ENCODE measurements at places on chromosomes 5 and 9. TPM values are rescaled to one million over a fixed set of nuclear protein-coding genes. Genes with fewer than 3 reads are reported as not detected.

GRCh38 chr9:7234144-7234543, 476.4 kb downstream of the KDM4C start:
- no peaks in the 10 kb centered on the region for H3K36me3 ChIP-seq
- H3K27me3 ChIP-seq, result no peaks in the 10 kb centered on the region
- H3K4me3 ChIP-seq, result no peak overlapping the region
- H3K4me1 ChIP-seq, result no peaks in the 10 kb centered on the region
- H3K27ac ChIP-seq, result no peak overlapping the region

DNA sequence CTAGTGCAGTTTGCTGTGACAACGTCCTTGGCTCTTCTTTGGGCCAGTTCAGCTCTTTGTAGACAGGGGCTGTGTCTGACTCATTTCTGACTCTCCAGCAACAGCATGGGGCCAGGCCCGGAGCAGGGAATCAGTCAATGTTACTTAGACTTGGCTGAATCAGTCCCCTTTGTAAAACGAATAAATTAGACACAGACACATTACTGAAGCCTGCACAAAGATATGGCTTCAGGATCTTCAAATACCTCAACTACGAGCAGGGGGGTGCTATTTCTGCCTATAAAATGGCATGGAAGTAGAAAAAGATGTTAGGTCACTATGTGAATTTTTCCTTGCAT, 204.7 kb downstream of the TTLL11 start:
- DNase-seq, result no peak
- H3K4me1 ChIP-seq, result peaks cover 5% of the 10 kb centered on the region
- H3K4me3 ChIP-seq, result no peak overlapping the region
- H3K27ac ChIP-seq, result no peak overlapping the region
- H3K36me3 ChIP-seq, result no peaks in the 10 kb centered on the region
- H3K27me3 ChIP-seq, result no peaks in the 10 kb centered on the region

DNA sequence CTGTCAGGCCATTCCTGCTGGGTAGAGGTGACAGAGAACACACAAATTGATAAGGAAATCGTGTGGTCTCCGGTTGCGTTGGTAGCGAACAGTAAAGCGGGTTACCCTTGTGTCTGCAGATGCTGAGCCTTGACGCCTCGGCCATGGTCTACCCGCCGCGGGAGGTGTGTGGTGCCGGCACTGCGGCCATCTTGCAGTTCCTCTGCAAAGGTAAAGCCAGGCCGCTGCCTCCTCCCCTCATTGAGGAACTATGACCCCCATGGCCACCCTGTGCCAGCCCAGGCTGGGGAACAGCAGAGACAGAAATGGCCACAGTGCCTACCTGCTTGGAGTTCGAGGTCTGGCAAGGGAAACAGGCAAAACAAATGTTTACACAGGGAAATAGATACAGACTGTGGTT, 16.3 kb downstream of the LRSAM1 start:
- no peaks in the 10 kb centered on the region for H3K27me3 ChIP-seq
- H3K27ac ChIP-seq, result no peak overlapping the region
- H3K36me3 ChIP-seq, result peaks cover 55% of the 10 kb centered on the region
- H3K4me3 ChIP-seq, result no peak overlapping the region

DNA sequence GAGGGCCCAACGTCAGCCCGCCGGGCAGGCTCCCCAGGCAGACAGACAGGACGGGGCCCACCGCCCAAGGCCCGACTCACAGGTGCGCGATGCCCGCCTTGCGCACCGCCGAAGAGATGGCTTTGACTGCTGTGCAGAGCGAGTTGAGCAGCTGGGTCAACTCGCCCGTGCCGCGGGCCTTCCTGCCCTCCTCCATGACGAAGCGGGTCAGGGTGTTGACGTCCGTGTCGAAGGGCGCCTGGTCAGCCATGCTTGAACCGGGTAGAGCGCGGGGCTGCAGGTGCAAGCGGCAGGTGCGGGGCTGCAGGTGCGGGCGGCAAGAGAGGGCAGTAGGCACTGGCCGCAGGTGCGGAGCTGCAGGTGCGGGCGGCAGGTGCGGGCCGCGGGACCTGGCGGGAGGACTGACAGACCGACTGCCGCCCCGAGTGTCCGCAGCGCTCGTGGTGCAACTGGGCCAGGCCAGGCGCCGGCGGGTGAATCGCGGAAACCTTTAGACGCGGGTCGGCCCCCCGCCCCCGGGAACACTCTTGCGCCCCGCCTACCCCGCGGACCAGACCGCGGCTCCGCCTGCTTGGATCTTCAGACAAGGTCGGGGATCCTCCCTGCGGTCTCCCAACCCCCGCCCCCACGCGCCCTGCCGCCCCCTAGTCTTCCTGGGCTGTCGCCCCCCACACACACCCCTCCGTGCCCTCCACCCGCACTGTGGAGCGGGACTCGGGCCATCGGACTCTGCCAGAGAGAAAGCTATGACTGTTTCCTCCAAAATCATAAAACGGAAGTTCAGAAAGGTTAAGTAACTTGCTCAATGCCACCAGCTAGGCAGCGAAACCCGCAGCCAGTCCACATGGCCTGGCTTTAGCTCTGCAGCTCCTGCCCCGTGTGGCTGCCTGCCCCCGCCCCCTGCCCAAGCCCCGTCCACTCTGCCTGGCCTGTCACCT, at the start of gene FBP1:
FBP1 (minus strand) TSS at position 458 of the 938 bp plus-strand sequence; CDS start at position 250, 208 bp downstream.
- H3K4me3 ChIP-seq, result peak within 1 kb of the TSS; percentile 70
- no peaks in the 10 kb centered on the region for H3K36me3 ChIP-seq

DNA sequence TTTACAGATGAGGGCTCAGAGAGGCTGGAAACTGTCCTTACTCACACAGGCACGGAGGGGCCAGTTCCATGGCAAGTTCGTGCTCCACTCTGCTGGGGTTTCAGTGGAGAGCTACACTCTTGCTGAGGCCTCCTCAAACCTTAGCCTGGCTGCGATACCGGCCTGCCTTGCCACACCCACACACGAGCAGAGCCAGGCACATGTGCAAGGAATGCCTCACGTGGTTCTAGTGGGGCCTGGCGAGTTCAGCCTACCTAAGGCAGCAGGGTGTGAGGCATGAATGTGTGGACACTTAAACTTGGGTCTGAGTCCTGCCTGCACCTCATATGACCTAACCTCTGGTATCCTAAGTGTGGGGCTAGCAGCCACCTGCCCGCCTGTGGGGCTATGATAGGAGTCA, 21.5 kb upstream of the PRDM12 start:
- H3K27me3 ChIP-seq, result peaks cover 4% of the 10 kb centered on the region
- DNase-seq, result no peak
- H3K27ac ChIP-seq, result no peak overlapping the region
- no peak overlapping the region for H3K4me3 ChIP-seq
- no peaks in the 10 kb centered on the region for H3K36me3 ChIP-seq

The HAVCR2 gene
- 1.8 TPM for total RNA-seq

The FYB1 gene
- 1.2 TPM for total RNA-seq

The SPINK4 gene
- total RNA-seq, result not detected

DNA sequence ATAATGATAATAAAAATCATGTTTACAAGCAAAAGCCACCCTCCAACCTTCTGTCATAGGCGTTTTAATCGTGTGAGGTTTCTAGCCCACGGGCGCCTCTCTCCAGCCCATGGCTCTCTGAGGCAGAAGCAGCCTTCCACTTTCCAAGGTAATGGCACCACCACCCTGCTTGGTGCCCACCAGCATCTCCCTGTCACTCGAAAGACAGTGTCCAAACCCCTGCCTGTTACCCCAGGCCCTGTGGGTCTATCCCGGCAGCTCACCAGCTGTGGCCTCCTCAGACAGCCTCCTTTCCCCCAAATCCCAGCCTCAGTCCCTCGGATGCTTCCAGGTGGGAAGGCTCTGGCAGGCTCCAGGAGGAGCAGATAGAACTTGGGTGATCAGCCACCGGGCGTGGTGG, 123.8 kb upstream of the LPCAT1 start:
- H3K4me1 ChIP-seq, result no peaks in the 10 kb centered on the region
- DNase-seq, result no peak
- H3K27me3 ChIP-seq, result peaks cover 34% of the 10 kb centered on the region
- H3K4me3 ChIP-seq, result no peak overlapping the region
- no peak overlapping the region for H3K27ac ChIP-seq
- H3K36me3 ChIP-seq, result no peaks in the 10 kb centered on the region

DNA sequence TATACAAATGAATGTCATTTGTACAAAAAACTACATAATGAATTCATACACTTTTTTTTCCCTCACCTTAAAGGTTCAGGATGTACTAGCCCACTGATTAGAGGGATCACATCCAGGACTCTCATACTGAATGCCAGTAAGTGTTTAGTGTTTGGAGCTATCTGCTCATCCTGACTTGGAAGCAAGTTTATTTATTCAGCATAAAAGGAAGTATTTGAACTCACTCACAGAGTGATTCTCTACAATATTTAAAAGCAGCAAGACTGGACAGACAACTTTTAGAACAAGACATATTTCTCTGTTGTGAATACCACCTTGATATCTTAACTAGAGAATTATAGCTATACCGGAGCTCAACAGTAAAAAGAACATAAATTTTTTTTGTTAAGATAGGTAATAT, 14.8 kb upstream of the IQGAP2 start:
- no peak overlapping the region for H3K27ac ChIP-seq
- H3K36me3 ChIP-seq, result no peaks in the 10 kb centered on the region
- no peaks in the 10 kb centered on the region for H3K4me1 ChIP-seq
- DNase-seq, result no peak

DNA sequence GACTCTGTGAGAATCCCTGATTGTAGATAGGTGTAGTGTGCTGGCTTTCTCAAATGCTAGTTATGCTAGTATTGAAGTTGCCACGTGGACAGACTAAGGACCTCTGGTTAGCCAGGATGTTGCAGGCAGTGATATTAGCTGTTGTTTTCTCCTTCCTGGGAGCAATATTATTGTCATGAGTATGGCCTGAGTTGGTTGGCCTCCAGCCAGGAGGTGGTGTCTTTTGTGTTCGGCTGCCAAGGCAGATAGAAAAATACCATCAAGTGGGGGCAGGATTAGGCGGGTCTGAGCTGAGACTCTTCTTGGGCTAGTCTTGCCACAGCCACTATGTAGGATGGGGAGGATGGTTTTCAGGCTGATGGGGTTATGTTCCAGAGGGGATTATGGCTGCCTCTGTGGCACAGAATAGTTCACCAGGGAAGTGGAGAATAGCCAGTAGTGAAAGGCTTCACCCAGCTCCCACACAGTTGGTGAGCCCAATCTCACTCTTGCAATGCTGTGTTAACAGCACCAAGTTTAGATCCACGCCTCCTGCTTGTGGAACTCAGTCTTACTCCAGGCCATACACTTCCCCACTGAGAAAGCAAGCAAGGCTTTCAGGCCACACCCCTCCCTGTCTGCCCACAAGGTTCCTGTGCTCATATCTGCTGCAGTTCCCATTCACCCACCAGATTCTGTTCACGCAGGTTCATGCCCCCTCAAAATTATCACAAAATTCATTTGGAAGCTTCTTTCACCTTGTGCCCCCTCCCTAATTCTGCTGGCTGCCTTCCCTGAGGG, 31.2 kb downstream of the GHR start:
- no peak for DNase-seq
- H3K36me3 ChIP-seq, result no peaks in the 10 kb centered on the region
- H3K4me1 ChIP-seq, result peaks cover 43% of the 10 kb centered on the region
- H3K27me3 ChIP-seq, result no peaks in the 10 kb centered on the region
- no peak overlapping the region for H3K4me3 ChIP-seq

The CD14 gene
- 16.2 TPM for total RNA-seq

GRCh38 chr9:36135741-36136271, 727 bp upstream of the GLIPR2 start:
- H3K27ac ChIP-seq, result no peak overlapping the region
- peaks cover 5% of the 10 kb centered on the region for H3K27me3 ChIP-seq
- H3K4me1 ChIP-seq, result peaks cover 7% of the 10 kb centered on the region
- peak overlapping the region; percentile 60 for H3K4me3 ChIP-seq
- no peak for DNase-seq

The CLINT1 gene
- total RNA-seq, result 77.4 TPM

DNA sequence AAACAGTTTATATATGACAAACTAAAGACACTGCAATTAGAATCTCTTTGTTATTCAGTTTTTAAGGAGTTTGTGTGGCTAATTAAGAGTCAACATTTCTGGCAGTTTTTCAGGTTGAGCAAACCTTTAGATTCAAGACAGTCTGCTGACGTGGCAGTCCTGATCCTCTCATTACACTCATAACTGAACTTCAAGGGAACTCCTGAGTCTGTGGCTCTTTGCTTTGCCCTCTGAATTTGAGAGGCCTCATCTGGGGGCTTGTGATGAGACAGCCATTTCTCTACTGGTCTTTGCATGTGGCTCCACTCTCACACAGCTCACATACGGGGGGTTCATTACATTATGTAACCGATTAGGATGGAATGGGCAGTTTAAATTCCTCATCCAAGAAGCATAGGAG, 182.9 kb upstream of the MEF2C start:
- H3K4me3 ChIP-seq, result no peak overlapping the region
- no peaks in the 10 kb centered on the region for H3K27me3 ChIP-seq
- H3K4me1 ChIP-seq, result peaks cover 2% of the 10 kb centered on the region
- H3K36me3 ChIP-seq, result no peaks in the 10 kb centered on the region
- no peak overlapping the region for H3K27ac ChIP-seq

The TAS2R1 gene
- not detected for total RNA-seq

DNA sequence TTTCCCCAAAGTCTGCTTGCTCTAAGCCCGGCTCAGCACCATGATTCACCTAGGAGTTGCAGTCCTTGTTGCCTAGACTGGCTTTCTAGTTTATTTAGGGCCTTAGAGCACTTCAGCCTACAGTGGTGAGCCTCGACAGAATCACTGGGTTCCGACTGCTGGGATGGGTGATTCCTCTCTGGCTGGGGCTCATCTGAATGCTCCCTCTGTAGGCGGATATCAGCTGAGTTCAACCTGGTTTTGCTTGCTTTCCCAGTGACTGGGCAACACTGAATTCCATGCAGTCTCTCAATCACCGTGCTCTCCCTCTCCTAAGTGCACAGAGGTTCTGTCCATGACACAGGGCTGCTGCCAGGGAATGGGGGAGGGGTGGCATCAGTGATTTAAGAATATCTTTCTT, 54.1 kb downstream of the OSMR start:
- H3K27ac ChIP-seq, result no peak overlapping the region
- no peak overlapping the region for H3K4me3 ChIP-seq
- DNase-seq, result no peak

GRCh38 chr9:107976767-107977166, 487.2 kb upstream of the KLF4 start:
- no peaks in the 10 kb centered on the region for H3K36me3 ChIP-seq
- H3K27ac ChIP-seq, result no peak overlapping the region
- no peaks in the 10 kb centered on the region for H3K4me1 ChIP-seq

The MYMK gene
- not detected for total RNA-seq

The UNC5A gene
- not detected for total RNA-seq

The C1QTNF3 gene
- 0.33 TPM for total RNA-seq

- no peak for DNase-seq
- H3K27ac ChIP-seq, result no peak overlapping the region
- no peak overlapping the region for H3K4me3 ChIP-seq
- H3K4me1 ChIP-seq, result no peaks in the 10 kb centered on the region
Observed at GRCh38 chr5:111385970-111386831, 126.1 kb downstream of the STARD4 start.

The TMEFF1 gene
- total RNA-seq, result not detected

- no peaks in the 10 kb centered on the region for H3K36me3 ChIP-seq
- H3K4me3 ChIP-seq, result no peak overlapping the region
- peak; percentile 62 for DNase-seq
Observed at GRCh38 chr5:149824846-149825245, 94.7 kb downstream of the PPARGC1B start.

DNA sequence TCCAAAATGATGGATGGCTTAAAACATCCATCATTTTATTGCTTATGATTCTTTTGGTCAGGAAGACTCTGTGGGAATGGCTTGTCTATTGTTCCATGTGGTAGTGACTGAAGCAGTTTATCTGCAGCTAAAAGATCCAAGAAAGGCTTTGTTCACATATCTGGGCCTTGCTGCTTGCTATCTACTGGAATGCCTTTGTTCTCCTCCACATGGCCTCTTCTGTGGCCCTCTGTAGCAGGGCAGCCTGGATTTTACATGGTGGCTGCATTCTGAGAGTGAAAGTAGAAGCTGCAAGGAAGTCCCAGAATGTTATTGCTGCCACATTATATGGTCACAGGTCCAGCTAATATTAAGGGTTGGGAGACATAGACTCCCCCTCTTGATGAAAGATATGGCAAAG, 35.1 kb downstream of the DMXL1 start:
- DNase-seq, result no peak
- no peaks in the 10 kb centered on the region for H3K4me1 ChIP-seq
- H3K27me3 ChIP-seq, result no peaks in the 10 kb centered on the region
- no peak overlapping the region for H3K27ac ChIP-seq
- no peak overlapping the region for H3K4me3 ChIP-seq

All from gastrocnemius medialis (tissue), 4 donors.